Natural killer cell (primary cell): ENCODE measurements at places on chromosomes 7 and 10. TPM values are rescaled to one million over a fixed set of nuclear protein-coding genes. Genes with fewer than 3 reads are reported as not detected.

DNA sequence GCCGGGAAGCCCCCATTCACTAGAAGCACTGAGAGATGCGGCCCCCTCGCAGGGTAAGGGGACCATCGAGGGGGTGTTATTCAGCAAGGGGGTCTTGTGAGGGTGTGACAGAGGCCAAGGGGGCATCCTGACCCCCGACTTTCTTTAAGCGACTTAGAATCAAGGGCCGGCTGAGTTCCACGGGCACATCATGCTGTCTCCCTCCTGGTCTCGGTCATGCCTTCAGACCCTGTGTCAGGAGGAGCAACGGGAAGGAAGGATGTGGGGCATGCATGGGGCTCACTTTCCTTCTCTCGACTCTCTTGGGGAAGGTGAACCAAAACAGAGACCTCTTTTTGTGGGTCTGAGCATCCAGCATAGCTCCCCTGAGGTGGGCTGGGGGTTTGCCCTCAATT is 2.5 kb downstream of the ACSL5 start:
- peaks cover 3% of the 10 kb centered on the region for H3K36me3 ChIP-seq
- peak overlapping the region; percentile 90 for H3K4me3 ChIP-seq
- no peak for DNase-seq
- H3K4me1 ChIP-seq: peaks cover 46% of the 10 kb centered on the region
- H3K27ac ChIP-seq: peak overlapping the region; percentile 90

DNA sequence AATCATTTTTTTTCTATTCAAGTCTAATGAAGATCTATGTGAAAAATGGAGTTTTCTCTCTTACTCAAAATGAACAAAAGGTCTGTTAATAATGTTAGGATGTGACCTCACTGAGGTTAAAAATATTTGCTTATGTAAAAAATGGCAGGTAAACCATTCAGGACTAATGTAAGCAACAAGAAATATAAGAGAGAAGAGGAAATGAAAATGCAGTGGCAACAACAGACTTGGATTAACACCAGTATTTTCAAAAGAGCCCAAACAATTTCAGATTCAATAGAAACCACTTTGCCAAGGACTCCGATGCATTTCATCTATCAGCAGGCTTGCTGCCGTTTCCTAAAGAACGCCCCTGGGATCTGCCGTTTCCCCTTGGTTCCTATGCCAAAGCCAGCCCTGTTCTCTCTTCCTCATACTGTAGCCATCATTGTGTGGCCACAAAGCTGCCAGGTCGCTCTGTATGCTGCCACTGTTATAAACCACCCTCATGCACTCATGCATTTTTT is 66.4 kb downstream of the MTURN start:
- no peak for DNase-seq
- no peak overlapping the region for H3K27ac ChIP-seq
- H3K4me1 ChIP-seq: peaks cover 7% of the 10 kb centered on the region
- no peak overlapping the region for H3K4me3 ChIP-seq

GRCh38 chr10:31591569-31591968 is 272.6 kb downstream of the ZEB1 start:
- H3K4me1 ChIP-seq: peaks cover 7% of the 10 kb centered on the region
- no peak overlapping the region for H3K4me3 ChIP-seq
- no peaks in the 10 kb centered on the region for H3K36me3 ChIP-seq
- no peaks in the 10 kb centered on the region for H3K27me3 ChIP-seq
- no peak for DNase-seq
- no peak overlapping the region for H3K27ac ChIP-seq

GAD2 gene
- not detected for total RNA-seq

DNA sequence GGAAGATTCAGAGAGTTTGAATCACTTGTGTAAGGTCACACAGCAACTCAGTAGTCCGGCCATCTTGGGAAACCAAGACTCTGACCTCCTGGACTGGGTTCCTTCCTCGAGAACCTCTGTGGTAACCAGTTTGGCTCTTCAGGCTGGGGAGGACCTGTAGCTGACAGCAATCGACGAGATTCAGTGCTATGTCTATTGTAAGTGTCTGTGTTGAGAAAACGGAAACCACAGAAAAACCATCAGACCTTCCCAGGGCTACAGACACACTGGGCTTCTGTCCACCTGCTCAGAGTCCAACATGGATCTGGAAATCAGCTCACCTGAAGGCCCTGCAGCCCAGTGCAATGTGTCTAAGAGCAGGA is 403.7 kb downstream of the RPS24 start:
- no peaks in the 10 kb centered on the region for H3K4me1 ChIP-seq
- H3K27ac ChIP-seq: no peak overlapping the region
- H3K36me3 ChIP-seq: no peaks in the 10 kb centered on the region

SAP25 gene
- 25.9 TPM for total RNA-seq

SPDYE16 gene
- total RNA-seq: 0.32 TPM

NRG3 gene
- not detected for total RNA-seq

- no peak overlapping the region for H3K27ac ChIP-seq
- no peak overlapping the region for H3K4me3 ChIP-seq
- H3K4me1 ChIP-seq: peaks cover 13% of the 10 kb centered on the region
- no peaks in the 10 kb centered on the region for H3K36me3 ChIP-seq
These were observed 146.2 kb upstream of the RET start for GRCh38 chr10:42930516-42931192.

VSTM4 gene
- total RNA-seq: 0.38 TPM

EGR2 gene
- total RNA-seq: 17.2 TPM
